ENCODE measurements at places on chromosomes 2 and 18.

DNA sequence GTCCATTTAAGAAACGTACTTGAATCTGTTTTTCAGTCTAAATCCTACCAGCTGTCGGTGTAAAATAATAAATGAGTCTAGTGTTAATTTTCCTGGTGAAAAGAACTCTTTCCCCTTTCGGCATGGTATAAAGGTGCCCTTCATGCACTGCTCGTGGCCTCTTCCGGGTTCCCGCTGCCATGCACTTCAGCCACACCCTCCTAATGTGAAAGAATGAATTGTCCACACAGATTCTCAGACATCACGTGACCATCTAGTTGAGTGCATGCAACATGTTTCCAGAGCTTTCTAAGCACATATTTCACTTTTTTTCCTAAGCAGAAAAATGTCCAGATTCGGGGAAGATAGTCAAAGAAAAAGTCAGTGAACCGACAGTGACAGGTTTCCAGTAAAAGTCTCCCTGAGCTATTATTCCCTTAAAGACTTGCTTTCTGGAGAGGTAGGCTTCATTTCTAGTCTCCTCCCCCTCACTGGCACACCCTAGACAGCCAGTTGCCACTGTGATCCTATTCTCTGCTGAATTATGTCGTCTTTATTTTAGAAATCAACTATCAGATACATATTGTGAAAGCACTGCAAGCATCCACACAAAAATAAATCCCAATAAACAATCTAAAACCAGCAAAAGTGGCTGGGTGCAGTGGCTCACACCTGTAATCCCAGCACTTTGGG is 65.9 kb upstream of the RPL31 start:
- no peak for DNase-seq

DNA sequence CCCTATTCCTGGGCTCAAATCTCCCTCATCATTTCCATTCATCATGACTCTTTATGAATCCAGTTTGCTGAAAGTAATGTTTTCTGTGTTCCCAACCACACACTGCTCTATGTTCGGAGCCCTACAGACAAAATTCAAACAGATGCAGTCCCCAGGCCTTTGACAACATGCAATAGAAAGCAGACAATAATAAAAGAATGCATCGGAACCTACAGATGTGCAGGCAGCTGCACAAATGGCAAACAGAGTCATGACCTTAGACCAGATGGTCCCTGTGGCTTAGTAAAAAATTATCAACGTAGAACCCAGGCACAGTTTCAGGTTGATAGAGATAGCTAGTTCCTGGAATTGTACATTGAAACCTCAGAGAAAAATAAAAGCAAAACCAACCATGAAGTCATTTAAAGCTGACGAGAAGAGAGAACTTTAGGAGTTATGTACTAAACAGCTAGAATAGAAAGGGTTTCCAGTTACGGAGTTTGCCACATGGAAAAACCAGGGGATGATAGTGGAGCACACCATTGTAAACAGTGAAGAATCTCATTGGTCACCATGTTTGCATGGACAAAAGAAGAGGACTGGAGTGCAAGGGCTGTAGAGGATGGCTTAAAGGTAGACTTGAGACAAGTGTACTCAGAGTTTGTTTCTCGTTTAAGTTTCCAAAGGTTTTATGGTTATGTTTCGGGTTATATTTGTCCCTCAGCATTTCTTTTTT is 23.2 kb upstream of the ACVR1 start:
- no peak for DNase-seq

- DNase-seq, result no peak
These were observed 419.0 kb downstream of the NUP35 start for GRCh38 chr2:183543222-183543621.

GRCh38 chr18:46297621-46298020 is 193.4 kb downstream of the HAUS1 start:
- no peak for DNase-seq

DNA sequence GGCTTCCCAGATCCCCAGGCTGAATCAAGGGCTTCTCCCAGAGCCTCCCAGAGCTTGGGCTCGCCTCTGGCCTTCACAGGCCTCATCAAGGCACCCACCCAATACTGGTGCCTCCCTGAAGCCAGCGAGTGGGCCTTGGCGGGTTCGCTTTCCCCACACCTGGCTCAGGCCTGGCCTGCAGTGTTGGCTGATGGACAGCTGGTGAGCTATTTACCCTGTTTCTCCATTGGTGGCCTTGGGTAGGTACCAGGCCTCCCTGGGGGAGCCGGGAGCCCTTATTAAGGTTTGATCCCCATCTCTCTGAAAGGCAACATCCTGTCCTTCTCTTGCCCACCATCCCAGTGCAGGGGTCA is 18.2 kb upstream of the DUSP2 start:
- no peak for DNase-seq
